ENCODE measurements at places on chromosomes 1 and 21.

- no peak overlapping the region for H3K4me3 ChIP-seq
- H3K36me3 ChIP-seq = peaks cover 69% of the 10 kb centered on the region
- no peak overlapping the region for H3K27ac ChIP-seq
- no peaks in the 10 kb centered on the region for H3K27me3 ChIP-seq
- ATAC-seq = no peak
These were observed 14.1 kb downstream of the VAMP4 start for GRCh38 chr1:171727778-171728177.

GRCh38 chr1:9992910-9993309 lies 4.1 kb upstream of the RBP7 start:
- H3K27ac ChIP-seq = no peak overlapping the region
- H3K4me1 ChIP-seq = no peaks in the 10 kb centered on the region
- peaks cover 15% of the 10 kb centered on the region for H3K27me3 ChIP-seq
- H3K4me3 ChIP-seq = no peak overlapping the region

DNA sequence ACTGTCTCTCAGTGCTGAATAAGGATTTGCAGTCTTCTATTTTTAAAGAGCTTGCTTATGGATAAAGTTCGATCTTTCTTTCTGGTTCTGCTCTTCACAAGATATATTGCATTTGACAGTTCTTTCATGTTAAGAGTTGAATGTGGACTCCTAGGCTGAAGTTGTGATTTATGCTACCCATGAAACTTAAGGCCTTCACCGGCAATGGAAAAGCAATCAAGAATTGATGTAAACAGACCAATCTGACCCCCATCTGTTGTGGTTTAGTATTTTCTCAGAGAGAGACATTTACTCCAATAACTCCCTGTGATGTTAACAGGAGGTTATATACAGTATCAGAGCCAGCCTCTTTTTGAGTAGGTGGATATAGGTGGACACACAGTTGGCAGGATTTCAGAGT lies 165.8 kb downstream of the PAPPA2 start:
- no peak overlapping the region for H3K27ac ChIP-seq
- H3K27me3 ChIP-seq = no peaks in the 10 kb centered on the region
- no peaks in the 10 kb centered on the region for H3K36me3 ChIP-seq
- H3K4me3 ChIP-seq = no peak overlapping the region
- ATAC-seq = no peak

- ATAC-seq = no peak
- H3K36me3 ChIP-seq = no peaks in the 10 kb centered on the region
- peaks cover 42% of the 10 kb centered on the region for H3K27me3 ChIP-seq
- H3K27ac ChIP-seq = no peak overlapping the region
These were observed 100.2 kb downstream of the RIPK4 start for GRCh38 chr21:41666641-41667081.

DNA sequence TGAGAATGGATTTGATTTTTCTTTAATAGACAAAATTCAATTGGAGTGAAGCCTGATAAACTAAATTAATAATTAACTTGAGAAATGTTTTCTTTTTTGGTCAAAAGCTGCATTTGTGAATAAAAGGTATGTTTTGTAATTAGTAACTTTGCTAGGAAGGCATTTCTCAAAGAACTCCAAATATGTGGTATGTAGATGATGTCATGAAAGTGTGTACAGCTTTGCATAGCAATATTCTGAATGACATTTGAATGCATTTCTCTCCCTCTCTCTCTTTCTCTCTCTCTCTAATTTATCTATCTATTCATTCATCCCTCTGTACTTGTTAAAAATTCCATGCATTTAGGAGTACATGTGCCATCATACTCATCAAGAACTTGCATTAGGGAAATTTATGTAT lies 109.1 kb upstream of the ADAMTS5 start:
- no peaks in the 10 kb centered on the region for H3K36me3 ChIP-seq
- no peak overlapping the region for H3K27ac ChIP-seq
- no peak for ATAC-seq
- H3K4me1 ChIP-seq = no peaks in the 10 kb centered on the region
- H3K4me3 ChIP-seq = no peak overlapping the region
- H3K27me3 ChIP-seq = no peaks in the 10 kb centered on the region

- H3K36me3 ChIP-seq = no peaks in the 10 kb centered on the region
- H3K27ac ChIP-seq = peak overlapping the region; percentile 81
- peaks cover 41% of the 10 kb centered on the region for H3K4me1 ChIP-seq
- H3K27me3 ChIP-seq = no peaks in the 10 kb centered on the region
These were observed 1.2 kb upstream of the LPGAT1 start for GRCh38 chr1:211831558-211832323.

DNA sequence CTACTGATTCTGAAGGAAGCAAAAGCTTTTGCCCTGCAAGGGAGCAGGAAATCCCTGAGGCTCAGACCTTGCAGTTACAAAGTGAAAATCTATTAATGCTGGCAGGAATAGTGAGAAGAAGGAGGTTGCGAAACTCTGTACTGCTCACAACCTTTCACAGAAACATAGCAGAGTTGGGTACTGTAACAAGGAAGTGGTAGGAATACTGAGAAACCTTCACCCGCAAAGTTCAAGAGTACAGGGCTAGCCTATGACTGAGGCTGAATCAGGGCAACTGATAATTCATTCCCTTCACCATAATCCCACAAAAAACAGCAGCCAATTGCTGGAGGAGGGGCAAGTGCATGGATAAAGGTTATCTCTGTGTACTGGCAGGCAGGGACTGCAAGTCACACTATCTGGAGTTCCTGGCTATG lies 23.9 kb upstream of the KCTD3 start:
- H3K4me1 ChIP-seq = no peaks in the 10 kb centered on the region
- no peaks in the 10 kb centered on the region for H3K27me3 ChIP-seq
- no peak overlapping the region for H3K27ac ChIP-seq
- H3K4me3 ChIP-seq = no peak overlapping the region
- ATAC-seq = no peak
- H3K36me3 ChIP-seq = no peaks in the 10 kb centered on the region

DNA sequence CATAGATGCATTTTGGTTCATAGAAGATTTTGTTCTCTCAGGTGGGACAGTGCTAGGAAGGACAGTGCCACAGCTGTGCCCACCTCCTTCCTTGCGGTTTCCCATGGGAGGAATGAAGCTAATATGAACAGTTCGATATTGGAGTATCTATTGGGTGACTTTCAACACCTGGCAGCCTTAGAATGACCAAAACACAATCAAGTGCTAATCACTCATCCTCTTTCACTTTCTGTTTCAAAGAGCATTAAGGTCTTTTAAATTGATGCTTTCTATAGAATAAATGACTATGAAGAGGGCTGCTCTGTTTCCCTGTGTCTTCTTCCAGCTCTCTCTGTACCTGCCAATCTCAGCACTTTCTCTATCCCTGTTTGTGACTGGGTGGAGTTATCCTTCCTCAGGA lies 784.0 kb downstream of the MRPL39 start:
- H3K27me3 ChIP-seq = no peaks in the 10 kb centered on the region
- no peak overlapping the region for H3K27ac ChIP-seq
- no peak for ATAC-seq
- no peak overlapping the region for H3K4me3 ChIP-seq

DNA sequence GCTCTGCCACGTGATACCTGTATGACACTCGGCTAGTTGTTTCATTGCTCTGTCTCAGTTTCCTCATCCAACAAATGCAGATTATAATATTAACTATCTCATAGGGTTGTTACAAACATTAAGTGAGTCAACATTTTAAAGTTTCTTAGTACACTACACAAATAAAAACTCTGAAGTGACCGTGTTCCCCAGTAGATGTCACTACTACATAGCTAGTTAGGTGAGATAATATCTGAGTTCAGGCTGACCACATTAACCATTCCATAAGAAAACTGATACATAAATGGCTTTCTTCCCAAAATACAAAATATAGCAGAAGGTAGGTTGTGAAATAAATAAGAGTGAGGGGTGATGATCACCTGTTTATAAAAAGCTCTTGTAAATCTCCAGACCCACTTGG lies 214.1 kb downstream of the NUF2 start:
- H3K4me3 ChIP-seq = no peak overlapping the region
- no peaks in the 10 kb centered on the region for H3K27me3 ChIP-seq
- H3K36me3 ChIP-seq = no peaks in the 10 kb centered on the region
- no peak for ATAC-seq
- no peak overlapping the region for H3K27ac ChIP-seq
- H3K4me1 ChIP-seq = no peaks in the 10 kb centered on the region

GRCh38 chr1:67801903-67802302 lies 31.4 kb downstream of the GNG12 start:
- H3K27ac ChIP-seq = no peak overlapping the region
- no peak for ATAC-seq
- H3K4me3 ChIP-seq = no peak overlapping the region
- H3K4me1 ChIP-seq = no peaks in the 10 kb centered on the region

GRCh38 chr1:87428883-87429282 lies 100.2 kb downstream of the LMO4 start:
- H3K27me3 ChIP-seq = no peaks in the 10 kb centered on the region
- H3K36me3 ChIP-seq = no peaks in the 10 kb centered on the region
- no peak for ATAC-seq
- H3K4me3 ChIP-seq = no peak overlapping the region
- H3K4me1 ChIP-seq = no peaks in the 10 kb centered on the region

DNA sequence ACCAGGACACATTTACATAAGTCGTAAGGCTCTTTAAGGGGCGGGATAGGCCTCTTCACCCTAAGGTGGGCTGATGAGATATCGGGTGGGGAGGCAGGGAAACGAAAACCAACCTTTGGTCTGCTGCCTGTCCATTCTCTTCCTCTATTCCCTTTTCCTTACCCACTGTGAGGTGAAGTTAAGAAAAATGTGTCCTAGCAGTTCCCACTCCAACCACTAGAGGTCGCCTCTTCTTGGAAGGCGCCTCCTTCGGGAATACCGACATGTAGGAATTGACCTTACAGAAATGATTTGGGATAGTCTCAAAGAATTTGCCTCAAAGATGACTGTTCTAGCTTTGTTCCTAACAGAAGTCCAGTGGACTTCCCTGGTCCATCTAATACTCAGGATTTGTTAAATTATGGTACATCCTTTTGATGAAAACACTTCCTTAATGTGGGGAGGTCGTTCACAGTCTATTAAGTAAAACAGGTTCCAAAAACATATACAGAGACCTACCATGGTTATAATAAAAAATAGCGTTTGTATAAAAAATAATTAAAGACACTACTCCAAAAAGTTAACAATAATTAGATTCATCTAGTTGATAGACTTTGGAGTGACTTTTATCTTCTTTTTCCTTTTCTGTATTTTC lies 14.1 kb downstream of the AZIN2 start:
- H3K4me3 ChIP-seq = no peak overlapping the region
- no peaks in the 10 kb centered on the region for H3K36me3 ChIP-seq
- no peak for ATAC-seq
- H3K4me1 ChIP-seq = peaks cover 11% of the 10 kb centered on the region

DNA sequence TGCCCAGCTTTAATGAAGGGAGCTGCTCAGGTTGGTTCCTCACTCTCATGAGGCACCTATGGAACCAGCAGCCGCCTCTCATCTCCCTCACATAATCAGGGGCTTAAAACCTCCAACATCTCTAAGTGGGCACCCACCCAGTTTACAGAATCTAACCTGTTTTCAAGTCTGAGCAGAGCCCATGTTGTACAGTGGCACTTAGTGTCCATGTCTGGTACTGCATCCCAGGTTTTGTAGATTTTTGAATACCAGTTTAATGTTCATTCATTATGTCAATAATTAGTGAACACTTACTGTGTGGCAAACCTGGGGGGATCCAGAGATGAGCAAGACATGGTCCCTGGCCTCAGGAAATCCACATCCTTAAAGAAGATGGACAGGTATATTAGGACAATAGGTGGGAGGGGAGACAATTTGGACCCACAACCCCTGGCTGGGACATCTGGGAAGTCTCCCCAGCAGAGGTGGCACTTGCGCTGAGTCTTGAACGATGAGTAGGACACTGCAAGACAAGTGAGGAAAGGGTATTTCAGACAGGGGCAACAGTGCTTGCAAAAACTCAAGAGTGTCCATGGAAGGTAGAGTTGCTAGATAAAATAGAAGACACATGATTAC lies 83.3 kb downstream of the LACTBL1 start:
- H3K27ac ChIP-seq = no peak overlapping the region
- H3K36me3 ChIP-seq = no peaks in the 10 kb centered on the region
- peaks cover 56% of the 10 kb centered on the region for H3K27me3 ChIP-seq
- peaks cover 12% of the 10 kb centered on the region for H3K4me1 ChIP-seq
- no peak for ATAC-seq

DNA sequence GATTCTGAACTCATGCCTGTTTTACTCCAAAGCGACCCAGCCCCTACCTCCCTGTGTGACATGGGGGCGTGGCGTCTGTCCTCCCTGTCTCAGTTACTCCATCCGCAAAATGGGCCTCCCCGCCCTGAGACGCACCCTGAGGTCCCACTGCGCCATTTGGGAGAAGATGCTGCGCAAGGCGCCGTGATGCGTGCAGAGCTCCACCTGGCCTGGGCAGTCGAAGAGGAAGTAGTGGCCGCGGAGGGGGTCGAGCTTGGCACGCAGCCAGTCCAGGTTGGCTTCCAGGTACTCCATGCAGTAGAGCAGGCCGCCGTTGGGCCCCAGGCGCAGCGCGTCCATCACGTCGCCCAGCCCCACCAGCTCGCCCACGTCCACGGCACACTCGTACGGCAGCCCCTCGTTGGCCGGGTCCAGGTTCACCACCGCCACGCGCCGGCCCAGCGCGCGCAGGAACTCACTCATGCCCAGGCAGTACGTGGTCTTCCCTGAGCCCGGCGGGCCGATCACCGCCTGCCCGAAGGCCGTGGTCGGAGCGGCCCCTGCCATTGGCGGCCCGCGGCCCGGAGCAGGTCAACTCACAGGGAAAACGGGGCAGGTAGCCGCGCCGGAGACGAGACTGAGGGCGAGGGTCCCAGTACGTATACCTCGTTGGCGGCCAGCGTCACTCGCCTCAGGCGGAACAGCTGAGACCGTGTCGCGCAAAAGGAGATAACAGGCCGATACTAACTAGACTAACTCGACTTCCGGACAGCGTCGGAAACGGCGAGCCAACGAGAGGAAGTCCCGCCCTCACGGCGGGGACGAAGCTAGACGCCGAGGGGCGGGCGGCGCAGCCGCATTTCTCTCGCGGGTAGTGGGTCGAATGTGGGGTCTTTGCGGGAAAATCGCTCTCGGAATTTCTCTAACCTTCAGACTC lies at the start of gene GPN2:
Gene GPN2, minus strand, starts transcription at position 733 of the 916 bp plus-strand sequence. Its CDS starts 187 bp downstream, at position 546.
- H3K36me3 ChIP-seq = peaks cover 46% of the 10 kb centered on the region
- H3K27me3 ChIP-seq = no peaks in the 10 kb centered on the region

- peak overlapping the region; percentile 97 for H3K27ac ChIP-seq
- H3K27me3 ChIP-seq = no peaks in the 10 kb centered on the region
- peaks cover 69% of the 10 kb centered on the region for H3K36me3 ChIP-seq
- peaks cover 98% of the 10 kb centered on the region for H3K4me1 ChIP-seq
- no peak for ATAC-seq
These were observed 16.9 kb downstream of the SLC2A1 start for GRCh38 chr1:42941640-42942330.

DNA sequence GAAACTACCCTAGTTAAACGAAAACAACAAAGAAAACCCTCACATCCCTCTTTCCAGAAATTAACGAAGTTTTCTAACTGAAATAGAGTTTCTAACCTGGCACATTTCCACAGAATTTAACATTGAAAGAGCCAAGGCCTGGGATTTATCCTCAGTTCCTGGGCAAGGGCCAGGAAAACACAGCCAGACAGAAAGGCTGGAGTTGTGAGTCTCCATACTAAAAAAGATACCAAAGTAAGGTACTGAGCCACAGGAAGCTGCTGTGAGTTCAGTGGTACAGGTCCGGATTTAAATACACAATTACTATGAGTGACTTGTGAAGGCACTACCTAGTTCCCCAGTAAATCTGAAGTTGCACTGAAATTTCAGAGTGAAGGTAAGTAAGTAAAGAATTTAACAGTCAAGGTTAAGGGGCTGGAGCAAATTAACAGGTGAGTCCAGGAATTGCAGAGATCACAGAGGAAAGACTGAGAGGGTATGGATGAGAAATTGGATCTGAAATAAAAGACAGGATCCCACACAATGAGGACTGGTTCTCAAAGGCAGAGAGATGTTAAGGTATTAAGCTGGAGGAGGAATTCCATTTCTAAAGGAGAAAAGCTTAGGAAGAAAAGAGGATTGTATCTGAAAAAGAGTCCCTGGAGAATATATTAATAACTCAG lies 905 bp downstream of the LIX1L start:
- H3K27ac ChIP-seq = peak overlapping the region; percentile 81
- H3K36me3 ChIP-seq = no peaks in the 10 kb centered on the region
- peaks cover 72% of the 10 kb centered on the region for H3K4me1 ChIP-seq
- no peak for ATAC-seq
- peak overlapping the region; percentile 97 for H3K4me3 ChIP-seq
